ENCODE measurements at places on chromosomes 6 and 20.

GRCh38 chr6:14440940-14441781 lies 323.6 kb downstream of the CD83 start:
- DNase-seq, result peak; percentile 84

DNA sequence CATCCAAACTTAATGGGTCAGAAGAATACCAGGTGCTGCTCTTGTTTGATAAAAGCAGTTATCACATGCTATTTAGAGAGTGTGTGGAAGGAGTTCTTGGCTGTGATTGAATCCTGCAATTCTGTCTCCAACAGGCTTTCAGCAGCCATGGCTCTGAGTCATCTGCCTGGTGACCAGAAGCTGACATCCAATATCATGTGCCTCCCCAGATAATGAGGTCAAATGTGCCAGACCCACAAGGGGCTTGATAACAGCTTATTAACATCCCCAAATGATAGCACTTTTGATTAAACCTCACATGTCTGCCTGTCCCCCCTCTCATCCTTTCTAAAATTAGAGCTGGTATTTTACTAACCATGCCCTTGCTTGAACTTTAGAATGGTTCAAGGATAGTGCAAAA lies 175.7 kb upstream of the PLN start:
- DNase-seq, result no peak

- DNase-seq, result no peak
Observed at GRCh38 chr20:5720696-5721095, 29.5 kb upstream of the SHLD1 start.

- DNase-seq, result no peak
Observed at GRCh38 chr6:116030770-116031169, 29.9 kb downstream of the FRK start.

- no peak for DNase-seq
Observed at GRCh38 chr6:118101831-118102345, 194.8 kb downstream of the SLC35F1 start.

DNA sequence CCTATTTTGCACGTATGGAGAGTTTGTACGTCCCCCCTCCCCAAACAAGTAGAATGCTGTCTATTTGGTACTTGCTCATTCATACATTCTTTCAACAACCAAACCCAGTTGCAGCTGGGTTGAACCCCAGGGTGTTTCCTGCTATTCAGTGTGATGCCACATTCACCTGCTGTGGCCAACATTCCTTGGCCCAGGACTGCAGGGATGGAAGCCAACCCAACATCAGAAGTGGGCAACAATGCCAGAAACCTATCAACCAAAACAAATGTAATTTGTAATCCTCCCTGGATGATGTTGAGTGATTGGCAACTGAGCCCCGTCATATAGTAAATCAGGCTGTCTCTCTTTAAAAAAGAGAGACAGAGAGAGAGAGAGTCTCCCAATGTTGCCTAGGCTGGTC lies 8.9 kb downstream of the NT5E start:
- no peak for DNase-seq

DNA sequence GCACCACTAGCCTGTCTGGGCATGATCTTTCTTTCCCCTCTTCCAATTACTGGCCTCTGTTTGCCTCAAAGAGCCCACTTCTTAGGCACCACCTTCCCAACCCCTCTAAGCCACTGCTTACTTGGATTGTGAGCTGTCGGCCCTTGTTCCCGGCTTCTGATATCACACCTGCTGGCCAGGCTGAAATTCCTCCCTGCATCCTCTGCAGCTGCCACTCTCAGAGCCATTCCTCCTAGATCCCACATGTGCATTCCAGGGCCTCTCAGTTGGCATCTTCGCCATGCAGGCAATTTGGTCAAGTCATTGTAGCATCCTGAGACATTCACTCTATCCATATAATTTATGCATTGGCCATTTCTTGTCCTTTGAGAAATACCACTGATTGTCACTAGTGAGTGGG lies 135.9 kb downstream of the OLIG3 start:
- DNase-seq, result peak; percentile 84

GRCh38 chr6:161434350-161434749 lies 160.5 kb upstream of the AGPAT4 start:
- no peak for DNase-seq

DNA sequence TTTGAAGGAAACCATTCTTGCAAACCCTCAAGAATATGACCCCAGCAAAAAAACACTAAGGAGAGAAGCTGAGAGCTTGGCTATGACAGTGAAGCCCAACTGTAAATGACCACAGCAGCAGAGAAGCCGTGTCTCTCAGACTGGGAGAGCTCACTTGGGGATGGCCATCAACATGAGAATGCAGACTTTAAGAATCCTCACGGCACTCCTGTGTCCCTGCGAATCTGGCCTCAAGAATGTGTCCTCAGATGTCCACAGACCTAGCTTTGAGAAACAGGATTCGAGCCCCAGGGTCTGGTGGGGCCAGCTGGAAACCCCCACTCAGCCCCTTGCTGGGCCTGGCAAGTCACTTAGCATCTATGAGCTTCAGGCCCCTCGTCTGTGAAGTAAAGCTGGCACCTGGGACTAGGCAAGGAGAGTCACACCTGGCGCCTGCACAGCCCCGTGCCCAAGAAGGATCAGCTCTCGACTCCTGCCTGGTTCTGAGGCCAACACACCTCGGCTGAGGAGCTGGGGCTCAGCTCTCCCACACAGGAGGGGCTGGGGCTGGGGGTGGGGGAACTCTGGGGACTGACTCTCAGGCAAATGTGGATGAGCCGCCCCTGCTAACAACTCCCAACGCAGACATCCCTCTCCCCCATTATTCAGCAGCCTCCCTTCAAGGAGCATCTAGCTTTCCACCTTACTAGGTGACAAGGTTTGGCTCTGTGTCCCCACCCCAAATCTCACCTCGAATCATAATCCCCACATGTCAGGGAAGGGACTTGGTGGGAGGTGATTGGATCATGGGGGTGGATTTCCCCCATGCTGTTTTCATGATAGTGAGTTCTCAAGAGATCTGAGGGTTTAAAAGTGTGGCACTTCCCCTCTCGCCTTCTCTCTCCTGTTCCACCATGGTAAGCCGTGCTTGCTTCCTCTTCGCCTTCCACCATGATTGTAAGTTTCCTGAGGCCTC lies 97.7 kb downstream of the GRM4 start:
- no peak for DNase-seq

Measured in NCI-H1105 (cell line).